NCI-H2029 treated with DMSO at 0.1 percent for 48 hours (cell line): ENCODE measurements at places on chromosomes 12 and 14.

- DNase-seq = peak; percentile 75
Measured at GRCh38 chr12:1559676-1560091, 34.7 kb downstream of the FBXL14 start.

- no peak for DNase-seq
Measured at GRCh38 chr12:80068173-80068572, 31.2 kb upstream of the OTOGL start.

- no peak for DNase-seq
Measured at GRCh38 chr12:24034160-24034559, 84.7 kb upstream of the SOX5 start.

DNA sequence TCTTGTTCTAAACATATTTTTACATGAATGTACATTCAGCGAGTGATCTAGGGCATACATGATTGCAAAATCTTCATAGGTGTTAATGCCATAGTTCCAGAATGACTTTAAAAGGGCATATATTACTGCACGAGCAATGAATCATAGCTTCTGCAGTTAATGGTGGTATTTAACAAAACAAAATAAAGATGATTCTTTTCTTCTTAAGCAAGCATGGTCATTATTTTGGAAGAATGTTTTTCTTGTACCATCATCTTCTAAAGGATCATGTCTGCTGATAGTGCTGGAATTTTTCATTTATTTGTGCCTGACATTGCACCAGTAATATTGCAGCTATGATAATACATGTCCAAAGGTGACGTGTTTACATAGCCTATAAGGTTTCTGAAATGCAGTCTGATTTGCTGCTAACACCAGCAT is 388.6 kb downstream of the CCDC91 start:
- no peak for DNase-seq

- no peak for DNase-seq
Measured at GRCh38 chr12:88810806-88811205, 230.5 kb upstream of the KITLG start.

DNA sequence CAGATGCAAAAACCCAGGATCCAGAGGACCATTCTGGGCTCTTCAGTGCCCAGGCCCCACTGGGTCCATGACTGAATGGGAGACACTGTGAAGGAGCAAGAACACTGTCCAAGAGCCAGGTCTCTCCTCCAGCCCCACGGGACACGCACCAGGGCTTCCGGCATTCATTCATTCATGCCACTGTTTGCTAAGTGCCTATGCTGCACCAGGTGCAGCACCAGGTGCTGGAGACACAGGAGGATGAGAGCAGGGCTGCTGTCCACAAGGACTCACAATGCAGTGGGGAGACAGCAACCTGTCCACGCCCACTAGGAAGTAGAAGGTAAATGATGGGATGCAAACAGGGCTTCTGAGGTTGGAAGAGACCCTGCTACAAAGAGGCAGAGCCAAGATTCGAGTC is 20.4 kb downstream of the CLMN start:
- no peak for DNase-seq
